Upper lobe of left lung (tissue), 6 donors: ENCODE measurements at places on chromosomes 3 and 15. TPM values are rescaled to one million over a fixed set of nuclear protein-coding genes. Genes with fewer than 3 reads are reported as not detected.

- DNase-seq: no peak
Observed at GRCh38 chr3:167787440-167787839, 51.9 kb downstream of the SERPINI1 start.

DNA sequence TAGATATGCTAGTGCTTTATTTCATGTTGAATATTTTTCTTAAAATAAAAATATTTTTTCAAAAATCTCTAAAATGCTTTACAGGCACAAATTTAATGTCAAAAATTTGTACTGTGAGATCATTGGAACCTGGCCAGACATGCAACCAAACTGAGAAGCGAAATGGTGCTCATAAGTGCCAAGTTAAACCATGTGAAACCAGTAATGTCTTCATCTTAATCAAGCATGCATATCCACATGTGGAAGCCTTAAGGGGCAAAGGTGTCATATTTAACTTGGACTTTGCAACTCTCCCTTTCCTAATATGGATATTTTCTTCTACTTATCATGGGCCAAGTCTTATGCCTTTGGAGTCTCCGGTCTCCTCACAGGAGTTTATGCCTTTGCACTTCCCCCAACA, 208.9 kb upstream of the COL8A1 start:
- no peak for DNase-seq

DNA sequence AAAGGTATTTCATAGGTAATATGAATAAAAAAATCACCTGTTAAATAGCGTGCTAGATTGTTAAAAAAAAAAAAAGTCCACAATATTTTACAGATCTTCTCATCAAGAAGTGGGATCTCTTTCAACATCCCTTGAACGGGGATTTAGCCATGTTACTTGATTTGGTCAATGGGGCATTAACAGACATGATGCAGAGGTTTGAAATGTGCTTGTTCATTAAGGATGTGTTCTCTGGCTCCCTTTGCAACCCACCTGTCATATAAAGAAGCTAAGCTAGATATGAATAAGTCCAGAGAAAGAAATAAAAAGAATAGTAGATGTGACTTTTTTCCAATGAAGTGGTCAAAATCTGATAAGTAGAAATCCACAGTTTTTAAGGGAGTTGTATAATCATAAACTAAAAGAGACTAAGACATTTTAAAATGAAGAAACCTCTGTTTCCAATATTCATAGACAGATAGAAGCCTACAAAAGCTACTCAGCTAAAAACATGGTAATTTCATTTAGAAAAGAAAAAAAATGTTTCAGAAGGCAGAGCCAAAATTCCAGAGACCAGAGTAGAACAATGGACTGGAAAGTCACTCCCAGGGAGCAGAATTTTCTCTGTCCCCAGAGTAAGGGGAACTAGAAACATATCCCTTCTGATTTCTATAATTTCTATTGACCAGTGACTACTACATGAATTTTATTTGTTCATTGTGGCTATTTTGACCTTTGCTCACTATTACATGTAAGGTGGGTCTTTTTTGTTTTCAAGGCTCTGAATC, 79.2 kb downstream of the PLSCR2 start:
- DNase-seq: no peak

DNA sequence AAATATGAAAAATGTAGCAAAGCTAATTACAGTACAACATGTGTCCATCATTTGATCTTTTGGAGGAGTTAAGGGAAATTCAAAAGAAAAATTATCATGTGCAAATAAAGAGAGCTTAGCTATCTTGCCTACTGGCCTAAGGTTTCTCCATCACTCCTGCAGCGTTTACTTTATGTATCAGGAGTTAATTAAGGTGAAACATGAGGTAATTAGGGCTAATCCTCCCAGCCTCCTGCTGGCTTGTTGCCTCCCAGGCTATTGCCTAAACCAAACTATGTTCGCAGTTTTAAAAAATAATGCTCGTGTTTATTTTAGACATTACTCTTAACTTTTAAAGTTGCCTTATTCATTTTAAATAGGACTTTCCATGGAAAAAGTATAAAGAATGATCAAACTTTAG, 367.5 kb downstream of the ROBO2 start:
- DNase-seq: no peak

DNA sequence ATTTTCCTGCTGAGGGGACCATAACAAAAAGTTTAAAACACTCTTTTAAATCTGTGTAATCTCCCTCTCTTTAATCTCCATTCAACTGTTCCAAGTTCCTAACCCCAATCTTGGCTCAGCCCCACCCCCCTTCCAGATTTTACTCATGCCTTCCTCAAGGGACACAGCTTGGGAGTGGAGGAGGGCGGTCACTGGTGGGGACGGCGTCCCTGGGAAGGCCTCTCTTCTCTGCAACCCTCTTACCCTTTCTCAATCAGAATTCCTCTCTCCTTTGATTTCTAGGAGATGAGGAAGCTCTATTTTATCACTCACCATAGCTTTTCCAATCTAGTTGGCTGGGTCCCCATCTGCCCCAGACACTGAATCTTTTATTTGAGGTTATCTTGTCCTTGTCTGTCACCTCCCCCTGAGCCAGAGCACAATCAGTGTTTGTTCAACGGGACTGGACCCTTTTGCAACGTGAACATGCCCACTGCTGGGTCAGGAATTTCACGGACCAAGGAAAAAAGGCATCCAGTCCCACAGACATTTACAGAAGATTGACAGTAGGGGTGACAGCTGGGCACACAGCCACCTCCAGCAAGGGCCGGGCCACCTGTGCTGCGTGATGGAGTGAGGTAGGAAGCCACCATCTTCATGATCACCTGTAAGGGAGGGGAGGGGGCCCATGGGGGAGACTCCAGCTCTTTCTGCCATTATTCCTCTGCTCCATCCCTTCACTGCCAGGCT, 84.0 kb upstream of the HERC1 start:
- DNase-seq: no peak

The TPRG1 gene
- 76.5 TPM for total RNA-seq
